Iris pigment epithelial cell (primary cell): ENCODE measurements at places on chromosomes 7 and 10.

DNA sequence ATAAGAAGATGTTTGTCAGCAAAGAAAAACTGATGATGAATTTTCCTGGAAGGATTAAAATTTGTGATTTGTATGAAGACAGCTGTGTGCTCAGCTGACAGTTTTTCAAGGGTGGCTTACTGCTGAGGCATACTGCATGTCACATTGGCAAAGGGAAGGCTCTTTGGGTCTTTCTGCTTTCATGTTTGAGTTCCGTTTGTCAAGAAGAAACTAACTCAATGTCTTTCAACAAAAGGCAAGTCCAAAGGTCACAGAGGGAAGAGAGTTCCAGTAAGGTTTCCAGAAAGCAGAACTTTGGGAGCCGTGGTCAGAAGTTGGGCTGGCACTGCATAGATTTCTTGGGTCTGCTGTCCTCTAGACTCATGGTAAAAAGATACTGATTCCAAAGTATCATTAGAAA lies 16.9 kb downstream of the DYDC2 start:
- DNase-seq = no peak

DNA sequence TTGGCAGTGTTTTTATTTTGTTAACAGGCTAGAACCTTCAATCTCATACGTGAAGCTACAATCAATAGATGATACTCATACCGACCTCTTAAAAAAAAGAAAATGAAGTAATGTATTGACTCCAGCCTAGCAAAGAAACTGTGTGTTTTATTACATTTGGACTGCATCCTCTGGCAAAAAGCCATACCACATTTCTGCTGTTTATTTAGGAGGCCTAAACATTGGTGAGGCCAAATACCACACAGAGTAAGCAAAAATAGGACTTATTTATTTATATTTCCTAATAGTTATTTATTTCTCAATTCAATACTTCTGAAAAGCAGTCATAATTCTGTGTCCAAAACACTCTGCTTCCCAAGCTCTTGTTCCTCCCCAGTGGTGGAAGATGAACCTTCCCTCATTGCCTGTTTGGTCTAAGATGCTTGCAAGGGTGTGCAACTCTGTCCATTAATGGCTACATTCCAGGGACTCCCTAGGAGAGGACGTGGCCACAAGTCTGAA lies 398.8 kb upstream of the KLF6 start:
- peak; percentile 69 for DNase-seq

- DNase-seq = peak; percentile 61
Observed at GRCh38 chr7:108007261-108007660, 4.3 kb upstream of the LAMB1 start.

DNA sequence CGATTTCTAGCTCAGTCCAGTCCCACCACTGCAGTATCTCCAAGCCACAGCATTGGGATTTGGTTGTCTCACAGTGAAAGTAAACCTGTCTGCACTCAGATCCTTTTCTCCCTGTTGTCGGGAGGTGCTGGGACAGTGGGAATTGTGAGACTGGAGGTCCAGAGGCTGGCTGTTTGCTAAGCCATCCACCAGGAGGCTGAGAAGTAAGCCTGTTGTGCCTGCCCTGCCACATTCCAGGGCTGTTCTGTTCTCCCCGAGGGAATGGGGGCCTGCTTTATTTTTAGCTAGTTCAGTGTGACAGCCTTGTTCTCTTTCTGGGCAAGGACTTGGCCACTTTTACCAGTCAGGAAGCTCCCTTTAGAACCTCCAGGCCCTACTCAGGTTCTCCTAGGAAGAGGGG lies 54.9 kb downstream of the HK1 start:
- no peak for DNase-seq

DNA sequence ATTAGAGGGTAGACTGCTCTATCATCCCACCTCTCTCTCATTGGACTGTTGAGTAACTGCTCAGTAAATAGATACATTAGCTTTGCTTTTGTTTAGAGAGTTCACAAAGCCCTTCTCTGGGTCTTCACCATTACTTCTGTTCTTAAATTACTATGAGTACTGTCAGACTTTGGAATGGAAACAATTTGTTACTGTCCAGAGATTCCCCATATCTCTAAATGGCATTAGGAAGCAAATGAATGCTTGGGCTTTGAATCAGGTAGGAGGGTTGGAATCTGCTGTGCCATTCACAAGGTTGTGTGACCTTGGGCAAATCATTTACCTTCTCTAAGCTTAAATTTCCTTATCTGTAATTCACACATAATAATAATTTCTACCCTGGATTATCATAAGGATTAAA lies 541.0 kb upstream of the FZD8 start:
- DNase-seq = no peak

GRCh38 chr10:15140698-15141097 lies 27.8 kb downstream of the NMT2 start:
- DNase-seq = no peak

DNA sequence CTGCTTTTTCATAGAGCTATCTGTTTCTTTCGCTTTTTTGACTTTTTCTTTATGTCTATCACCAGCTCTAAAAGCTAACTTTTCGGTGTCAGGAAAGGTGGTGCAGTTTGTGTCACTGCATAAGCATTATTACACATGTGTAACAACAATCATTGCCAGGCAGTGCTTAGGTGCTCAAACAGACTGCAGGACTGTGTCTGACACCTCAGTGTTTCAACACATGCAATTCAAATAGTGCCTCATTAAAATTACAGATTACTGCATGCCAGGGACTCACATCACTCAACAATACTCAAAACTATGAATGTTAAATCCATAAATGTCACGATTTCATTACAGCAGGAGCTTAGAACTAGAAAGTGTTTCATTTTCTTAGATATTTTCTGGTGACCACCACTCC lies 265.3 kb upstream of the SMIM30 start:
- DNase-seq = no peak

DNA sequence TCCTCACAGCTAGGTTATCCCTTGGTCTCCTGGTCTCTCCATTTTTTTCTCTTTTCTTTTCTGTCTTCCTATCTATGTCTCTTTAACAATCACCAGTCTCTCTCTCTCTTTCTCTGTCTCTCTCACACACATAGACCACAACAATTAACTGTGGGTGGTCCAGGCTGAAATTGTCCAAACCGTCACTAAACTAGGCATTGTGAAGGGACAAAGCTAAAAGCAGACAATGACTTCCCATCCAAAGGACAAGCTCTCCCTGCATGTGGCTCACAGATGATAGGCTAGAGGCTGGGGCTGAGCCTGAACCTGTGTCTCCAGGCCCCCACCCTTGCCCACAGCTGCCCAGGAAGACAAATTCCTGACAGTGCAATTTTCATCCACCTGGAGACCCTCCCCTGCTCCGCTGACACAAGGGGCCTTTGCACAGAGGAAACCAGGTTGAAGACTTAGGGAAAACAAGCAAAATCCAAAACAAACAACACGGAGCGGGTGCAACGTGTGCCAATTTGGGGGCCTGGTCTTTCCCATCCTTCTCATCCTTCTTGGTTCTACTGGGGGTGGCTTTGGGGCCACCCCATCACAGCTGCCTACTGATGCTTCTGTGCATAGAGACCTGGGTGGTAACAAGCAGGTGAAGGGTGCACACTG lies 755.4 kb downstream of the GRID1 start:
- DNase-seq = no peak

DNA sequence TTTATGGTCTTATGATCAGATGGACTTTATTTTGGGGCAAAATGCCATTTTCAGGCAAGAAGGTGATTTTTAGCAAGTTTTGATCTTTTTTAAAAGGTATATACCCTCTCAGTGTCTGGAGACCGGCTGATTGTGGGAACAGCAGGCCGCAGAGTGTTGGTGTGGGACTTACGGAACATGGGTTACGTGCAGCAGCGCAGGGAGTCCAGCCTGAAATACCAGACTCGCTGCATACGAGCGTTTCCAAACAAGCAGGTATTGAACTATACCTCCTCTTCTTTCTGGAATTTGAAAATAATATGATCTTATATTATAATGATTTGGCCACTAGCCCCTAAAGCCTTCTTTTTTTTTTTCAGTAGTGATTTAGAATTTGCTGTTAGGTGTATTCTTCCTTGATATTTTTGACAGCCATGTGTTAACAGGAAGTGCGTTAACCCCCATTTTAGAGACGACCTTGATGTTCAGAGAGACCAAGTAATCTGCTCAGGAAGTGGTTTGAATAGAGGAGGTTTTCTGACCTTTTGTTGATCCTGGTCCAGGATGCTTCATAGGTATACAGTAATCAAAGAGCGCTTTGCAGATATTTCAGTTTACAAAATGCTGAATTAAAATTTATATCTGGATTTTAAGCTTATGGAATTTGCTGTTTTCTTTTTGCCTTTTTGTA lies 6.2 kb downstream of the BUB3 start:
- DNase-seq = no peak

DNA sequence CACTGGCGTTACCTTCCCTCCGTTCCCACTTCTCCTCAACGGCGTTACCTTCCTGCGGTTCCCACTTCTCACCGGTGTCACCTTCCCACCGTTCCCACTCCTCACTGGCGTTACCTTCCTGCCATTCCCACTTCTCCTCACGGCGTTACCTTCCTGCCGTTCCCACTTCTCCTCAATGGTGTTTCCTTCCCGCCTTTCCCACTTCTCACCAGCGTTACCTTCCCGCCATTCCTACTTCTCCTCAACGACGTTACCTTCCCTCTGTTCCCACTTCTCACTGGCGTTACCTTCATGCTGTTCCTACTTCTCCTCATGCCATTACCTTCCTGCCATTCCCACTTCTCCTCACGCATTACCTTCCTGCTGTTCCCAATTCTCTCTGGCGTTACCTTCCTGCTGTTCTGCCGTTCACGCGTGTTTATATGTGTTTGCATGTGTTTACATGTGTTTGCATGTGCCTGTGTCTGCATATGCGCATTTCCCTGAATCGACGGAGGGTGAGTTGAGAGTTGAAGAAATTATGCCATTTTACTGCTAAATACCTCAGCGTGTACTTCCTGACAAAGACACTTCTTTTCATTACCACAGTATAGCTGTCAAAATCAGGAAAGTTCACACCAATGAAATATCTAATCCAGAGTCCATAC lies 23.2 kb upstream of the CFAP46 start:
- no peak for DNase-seq

- no peak for DNase-seq
Observed at GRCh38 chr7:70717553-70718329, 414.2 kb upstream of the GALNT17 start.

DNA sequence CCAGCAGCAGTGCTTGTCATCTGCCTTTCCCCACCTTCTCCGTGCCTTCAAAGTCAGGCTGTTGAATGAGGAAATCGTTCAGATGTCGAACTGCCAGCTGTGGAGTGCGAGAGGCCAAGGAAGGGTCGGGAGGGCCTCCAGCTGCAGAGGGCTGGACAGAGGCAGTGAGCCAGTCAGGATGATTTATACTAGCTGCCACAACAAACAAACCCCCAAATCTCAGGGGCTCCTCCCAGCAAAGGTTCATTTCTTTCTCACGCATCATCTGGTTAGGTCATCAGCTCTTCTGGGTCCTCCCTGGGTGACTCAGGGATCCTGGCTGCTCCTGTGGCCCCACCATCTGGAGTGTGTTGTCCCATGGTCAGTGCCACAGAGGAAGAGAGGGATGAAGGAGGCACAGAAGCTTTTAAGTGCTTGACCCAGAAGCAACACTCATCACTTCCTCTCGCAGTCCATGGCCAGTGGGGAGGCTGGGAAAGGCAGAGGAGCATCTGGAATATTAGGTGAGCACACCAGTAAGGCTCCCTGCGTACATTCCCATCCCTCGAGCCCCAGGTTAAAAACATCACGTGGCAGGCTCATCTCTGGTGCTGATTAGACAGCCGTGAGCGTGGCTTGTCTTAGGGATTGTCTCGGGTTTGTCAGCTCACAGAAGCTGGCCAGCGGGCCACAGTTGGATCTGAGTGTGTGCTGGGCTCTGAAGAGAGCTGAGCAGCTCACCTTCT lies 140.7 kb downstream of the RGS10 start:
- DNase-seq = peak; percentile 97

DNA sequence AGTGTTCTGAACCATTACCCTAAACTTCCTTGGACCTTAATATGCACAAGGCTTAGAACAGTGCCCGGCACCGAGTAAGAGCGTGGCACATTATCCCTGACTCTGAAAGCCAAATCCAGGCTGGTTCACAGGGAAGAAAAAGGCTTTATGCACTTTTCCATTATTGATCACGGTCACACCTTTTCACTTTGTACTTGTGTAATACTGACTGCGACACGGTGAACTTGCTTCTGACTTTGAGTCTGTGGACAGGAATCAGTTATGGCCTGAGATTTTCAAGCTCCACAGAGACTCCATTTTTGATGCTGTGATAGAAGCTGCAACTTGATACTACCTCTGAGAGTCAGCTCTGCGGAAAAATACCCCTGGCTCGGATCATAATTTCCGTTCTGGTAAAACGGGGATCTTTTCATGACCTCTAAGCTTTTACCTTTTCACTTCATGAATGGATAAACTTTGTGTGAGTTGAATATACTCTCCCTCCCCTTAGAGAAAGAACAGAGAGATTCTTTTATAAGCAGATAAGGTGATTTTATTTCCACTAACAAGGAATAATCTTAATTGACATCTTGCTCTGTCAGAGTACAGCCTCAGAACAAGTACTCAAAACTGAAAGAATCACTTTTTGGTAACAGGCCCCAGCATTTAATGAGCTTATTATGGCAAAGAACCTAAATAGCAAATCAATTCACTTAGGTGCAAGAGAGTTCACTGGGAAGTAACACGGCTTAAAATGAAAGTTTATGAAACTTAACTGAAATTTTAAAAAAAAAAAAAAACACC lies 88.8 kb downstream of the ELMO1 start:
- DNase-seq = no peak

GRCh38 chr10:130647341-130647740 lies 511.1 kb downstream of the GLRX3 start:
- no peak for DNase-seq

DNA sequence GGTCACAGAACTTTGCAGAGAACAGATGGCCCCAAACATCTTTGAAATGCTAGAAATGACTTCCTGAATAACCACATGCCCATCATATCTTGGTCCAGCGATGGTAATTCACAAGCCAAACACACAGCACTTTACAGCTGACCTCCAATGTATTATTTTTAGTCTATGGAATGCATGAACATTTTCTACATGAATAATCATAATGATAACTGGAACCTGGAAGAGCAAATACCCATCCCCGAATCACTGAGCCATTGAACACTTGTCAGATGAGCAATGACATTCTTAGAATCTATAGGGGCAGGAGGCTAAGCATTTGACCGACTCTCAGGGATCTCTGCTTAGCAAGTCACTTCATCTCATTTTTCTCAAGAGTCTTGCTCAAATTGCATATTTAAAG lies 167.3 kb downstream of the CREB5 start:
- DNase-seq = no peak
